Activated CD4-positive, CD25-positive, alpha-beta regulatory T cell treated with anti-CD3 and anti-CD28 coated beads, Interleukin-2, amount 50 U/mL, for 72 hours (primary cell): ENCODE measurements at places on chromosomes 16 and 17.

- peak; percentile 34 for DNase-seq
These were observed 10.9 kb upstream of the ZFP90 start for GRCh38 chr16:68528233-68528632.

DNA sequence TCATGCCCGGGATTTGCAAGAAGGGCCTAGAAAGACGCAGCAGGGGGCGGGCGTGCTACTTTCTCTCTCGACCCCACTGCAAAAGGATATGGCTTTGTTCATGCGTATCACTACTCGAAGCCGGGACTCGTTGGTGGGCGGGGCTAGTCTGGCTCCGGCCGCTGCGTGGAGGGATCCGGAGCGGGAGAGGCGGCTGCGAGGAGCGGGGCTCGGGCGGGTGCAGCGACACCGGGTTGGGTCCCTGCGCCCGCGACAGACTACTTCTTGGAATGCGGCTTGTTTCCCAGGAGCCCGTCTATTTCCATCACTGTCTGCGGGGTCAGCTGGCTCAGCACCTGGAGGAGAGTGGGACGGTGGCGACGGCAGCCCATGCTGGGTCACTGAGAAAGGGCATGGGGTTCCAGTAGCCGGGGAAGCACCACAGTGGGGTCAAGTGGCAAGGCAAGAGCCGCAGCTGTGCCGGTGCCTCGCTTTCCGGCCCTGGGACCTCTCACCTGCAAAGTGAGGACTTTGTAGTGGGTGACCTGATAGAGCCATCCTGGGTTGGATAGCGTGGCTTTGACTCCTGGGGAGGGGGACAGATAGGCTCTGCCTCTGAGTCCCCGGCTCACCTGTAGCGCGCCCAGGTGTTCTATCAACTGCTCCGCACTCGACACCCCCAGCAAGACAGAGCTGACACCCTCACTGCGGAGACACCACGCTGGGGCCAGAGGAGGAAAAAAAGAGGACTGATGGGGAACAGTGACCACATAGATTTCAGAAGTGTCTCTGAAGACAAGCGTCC is 6.6 kb downstream of the KCNAB3 start:
- DNase-seq, result peak; percentile 74

DNA sequence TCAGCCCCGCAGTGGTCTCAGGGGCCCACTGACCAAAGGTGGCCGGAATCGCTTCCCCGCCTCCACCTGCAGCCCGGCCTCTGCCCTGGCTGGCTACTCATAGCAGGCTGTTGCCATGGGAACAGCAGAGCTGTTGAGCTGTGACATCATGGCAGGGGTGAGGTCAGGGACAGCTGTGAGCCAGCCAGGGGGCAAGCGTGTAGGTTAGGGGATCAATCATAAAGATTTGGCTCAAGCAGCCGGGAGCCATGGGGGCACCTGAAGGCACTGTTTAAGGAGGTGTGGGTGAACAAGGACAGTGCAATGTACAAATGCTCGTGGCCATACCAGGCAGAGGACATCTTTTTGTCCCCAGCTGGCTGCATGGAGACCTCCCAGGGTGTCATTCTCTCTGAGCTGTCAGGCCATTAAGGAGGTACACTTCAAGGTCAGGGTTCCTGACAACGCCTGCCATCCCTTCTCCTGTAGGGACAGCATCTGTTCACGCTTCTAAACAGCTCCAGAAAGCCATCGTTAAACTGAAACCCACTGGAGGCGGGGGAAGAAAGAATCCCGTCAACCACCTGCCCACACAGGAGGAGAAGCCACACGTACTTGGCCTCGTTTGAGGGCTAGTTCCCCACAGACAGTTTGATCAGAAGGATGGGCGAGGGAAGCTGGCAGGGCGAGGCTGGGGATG is at the start of gene CEP295NL:
Gene CEP295NL (minus strand): TSS at position 101 of the 679 bp plus-strand sequence. CDS start 1,373 bp downstream, outside the sequence.
- no peak for DNase-seq

- DNase-seq, result no peak
These were observed 55.2 kb downstream of the ACTG1 start for GRCh38 chr17:81457401-81457800.

DNA sequence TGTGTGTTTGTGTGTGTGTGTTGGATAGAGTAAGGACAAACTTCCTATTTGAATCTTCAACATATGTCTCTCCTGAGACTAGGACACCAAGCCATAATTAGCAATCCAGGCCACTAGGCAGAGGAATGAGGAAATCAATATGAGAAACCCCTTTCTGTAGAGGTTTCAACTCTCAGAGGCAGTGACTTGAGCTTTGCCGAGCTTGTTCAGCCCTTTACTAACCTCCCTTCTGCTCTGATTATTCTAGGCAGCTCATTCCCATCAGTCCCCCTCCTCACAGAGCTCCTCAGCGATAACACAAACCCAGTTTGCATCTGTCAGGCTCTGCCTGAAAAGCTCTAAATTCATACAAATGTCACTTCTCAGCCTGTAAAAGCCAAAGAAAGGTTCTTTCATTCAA is 1030.3 kb downstream of the CDH8 start:
- no peak for DNase-seq

DNA sequence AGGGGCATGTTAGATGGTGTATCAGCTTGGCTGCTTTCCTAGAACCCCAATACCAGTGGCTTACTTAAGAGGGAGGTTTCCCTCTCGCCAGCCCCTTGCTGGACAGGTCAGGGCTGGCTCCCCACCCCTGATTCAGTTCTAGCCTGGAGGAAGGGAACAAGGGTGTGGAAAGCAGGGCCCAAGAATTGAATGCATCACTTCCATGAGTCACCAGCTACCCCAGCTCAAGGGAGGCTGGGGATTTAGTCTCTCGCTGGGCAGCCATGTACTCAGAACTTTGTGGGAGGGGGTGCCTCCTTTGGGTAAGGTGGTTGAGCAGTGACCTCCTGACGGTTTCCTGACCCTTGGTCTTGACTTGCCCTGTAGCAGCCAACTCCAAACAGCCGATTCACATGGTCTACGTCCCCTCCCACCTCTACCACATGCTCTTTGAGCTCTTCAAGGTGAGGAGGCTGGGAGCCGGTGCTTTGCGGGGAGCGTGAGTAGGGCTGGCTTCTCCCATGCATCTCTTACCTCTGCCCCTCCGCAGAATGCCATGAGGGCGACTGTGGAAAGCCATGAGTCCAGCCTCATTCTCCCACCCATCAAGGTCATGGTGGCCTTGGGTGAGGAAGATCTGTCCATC is 12.8 kb downstream of the PDK2 start:
- no peak for DNase-seq

GRCh38 chr16:77885571-77886295 is 97.4 kb downstream of the VAT1L start:
- DNase-seq, result no peak

- DNase-seq, result no peak
These were observed 3.6 kb upstream of the KDM8 start for GRCh38 chr16:27199736-27200135.
